ENCODE measurements at places on chromosomes 12 and 14. TPM values are rescaled to one million over a fixed set of nuclear protein-coding genes. Genes with fewer than 3 reads are reported as not detected.

The NELL2 gene
- 3.0 TPM for total RNA-seq

The SMCO2 gene
- total RNA-seq = 0.76 TPM

The CLEC6A gene
- not detected for total RNA-seq

The BTG1 gene
- total RNA-seq = 119 TPM

The ETFBKMT gene
- 1.3 TPM for total RNA-seq

The DYNLL1 gene
- total RNA-seq = 621 TPM

The DNAJC22 gene
- 0.16 TPM for total RNA-seq

The TAS2R30 gene
- total RNA-seq = 1.1 TPM

The STXBP6 gene
- 0.56 TPM for total RNA-seq

The HVCN1 gene
- 1.3 TPM for total RNA-seq

The SERPINA9 gene
- total RNA-seq = 0.12 TPM

The KRT72 gene
- not detected for total RNA-seq

The PHETA1 gene
- 9.2 TPM for total RNA-seq

The CRIP1 gene
- total RNA-seq = 42.6 TPM

The AQP6 gene
- not detected for total RNA-seq

The ZBTB39 gene
- 2.6 TPM for total RNA-seq

The KRT71 gene
- not detected for total RNA-seq

The AMIGO2 gene
- total RNA-seq = 1.5 TPM

The C12orf54 gene
- total RNA-seq = 8.5 TPM

The RNASE3 gene
- total RNA-seq = not detected

The OASL gene
- total RNA-seq = 5.9 TPM

The SLC39A5 gene
- not detected for total RNA-seq

The MYH7 gene
- 0.72 TPM for total RNA-seq

The SIX1 gene
- 0.12 TPM for total RNA-seq

The ATP2A2 gene
- total RNA-seq = 194 TPM

Data from esophagus mucosa (tissue), 1 donor.